ENCODE measurements at places on chromosomes 6 and 20.

- DNase-seq: no peak
Measured at GRCh38 chr20:31515775-31516107, 1.5 kb downstream of the HM13 start.

GRCh38 chr6:84652356-84653026, 111.9 kb downstream of the TBX18 start:
- DNase-seq: peak; percentile 68

GRCh38 chr6:108417027-108417426, 122.2 kb downstream of the AFG1L start:
- no peak for DNase-seq

DNA sequence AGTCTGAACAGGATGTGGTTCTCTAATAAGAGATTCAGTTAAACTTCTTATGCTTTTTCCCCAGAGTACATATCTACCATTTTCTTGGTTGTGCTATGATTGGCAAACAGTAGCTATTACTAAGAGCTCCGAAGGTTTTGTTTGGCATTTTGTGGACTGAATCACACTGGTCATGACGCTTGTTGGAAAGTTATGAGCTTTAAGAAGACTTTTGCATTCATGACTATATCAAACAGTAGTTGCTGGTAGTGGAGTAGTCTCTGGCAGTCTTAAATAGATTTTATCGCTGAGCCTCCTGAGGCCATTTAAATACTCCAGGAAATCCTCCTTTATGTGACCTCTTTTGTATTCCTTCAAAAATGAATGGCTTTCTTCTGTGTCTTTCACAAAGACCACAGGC, 40.8 kb downstream of the CCDC170 start:
- DNase-seq: no peak

DNA sequence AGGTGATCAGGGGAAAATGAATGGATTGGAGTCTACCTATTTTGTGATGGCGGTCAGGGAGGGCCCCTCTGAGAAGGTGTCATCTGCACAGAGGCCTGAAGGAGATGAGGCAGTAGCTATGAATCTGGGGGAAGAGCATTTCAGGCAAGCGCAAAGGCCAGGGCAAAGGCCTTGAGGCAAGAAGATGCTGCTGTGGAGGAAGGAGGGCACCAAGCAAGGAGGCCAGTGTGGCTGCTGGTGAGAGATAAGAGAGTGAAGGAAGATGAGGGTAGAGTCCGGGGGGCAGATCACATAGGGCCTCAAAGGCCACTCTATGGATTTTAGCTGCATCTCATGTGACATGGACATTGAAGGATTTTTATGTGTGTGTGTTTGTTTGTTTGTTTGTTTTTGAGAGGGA, 20.6 kb upstream of the CSNK2A1 start:
- DNase-seq: no peak

DNA sequence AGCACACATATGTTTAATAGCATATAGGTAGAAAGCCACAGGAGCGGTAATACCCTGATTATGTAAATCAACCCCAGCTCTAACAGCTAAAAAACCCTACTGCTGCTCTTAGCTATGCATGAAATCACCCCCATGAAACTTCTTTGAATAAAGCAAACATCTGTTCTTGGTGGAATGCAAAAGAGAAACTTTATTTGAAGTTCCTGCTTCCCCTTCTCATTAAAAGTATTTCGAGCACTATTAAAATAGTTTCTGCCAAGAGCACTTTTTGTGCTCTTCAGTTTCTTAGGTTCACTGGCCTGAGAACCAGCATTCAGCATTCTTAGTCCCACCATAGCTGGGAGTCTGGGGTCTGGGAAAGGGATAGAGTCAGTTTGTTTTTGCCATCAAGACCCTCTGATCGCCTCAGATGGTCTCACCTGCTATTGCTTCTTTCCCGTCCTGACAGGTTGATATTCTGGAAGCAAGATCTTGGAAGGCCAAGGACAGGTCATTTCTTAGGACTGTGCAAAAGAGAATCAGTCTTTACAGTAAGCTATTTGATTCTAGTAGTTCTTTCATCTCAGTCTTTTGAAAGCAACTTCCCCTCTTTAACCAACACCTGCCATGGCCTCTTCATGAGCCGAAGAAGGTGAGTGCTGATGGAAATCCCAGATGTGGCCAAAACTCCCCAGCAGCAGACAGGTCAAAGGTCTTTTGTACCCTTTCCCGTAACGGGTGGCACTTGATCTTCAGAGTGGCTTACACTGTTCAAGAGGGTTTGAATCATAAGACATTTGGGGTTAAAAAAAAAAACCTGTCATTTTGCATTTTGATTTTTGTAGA, 76.5 kb upstream of the TMEM170B start:
- no peak for DNase-seq

DNA sequence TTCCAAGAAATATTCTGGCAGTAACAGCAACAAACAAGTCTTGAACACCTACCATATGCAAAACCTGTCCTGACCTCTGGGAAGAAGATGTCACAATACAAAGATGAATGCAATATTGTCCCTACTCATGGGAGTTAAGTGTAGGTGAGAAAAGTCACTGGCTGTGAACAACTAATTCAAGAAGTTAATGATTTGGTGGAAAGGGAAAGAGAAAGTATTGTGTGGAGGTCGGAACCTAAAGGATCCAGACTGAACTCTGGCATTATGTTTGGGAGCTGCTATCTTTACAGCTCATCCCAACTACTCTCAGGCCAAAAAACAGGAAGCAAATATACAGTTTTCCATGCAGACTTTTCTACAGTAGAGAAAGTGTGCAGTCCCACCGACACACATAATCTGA, 285.3 kb upstream of the PRDM1 start:
- DNase-seq: no peak

GRCh38 chr6:137313928-137314855, 95.0 kb upstream of the IFNGR1 start:
- peak; percentile 76 for DNase-seq

DNA sequence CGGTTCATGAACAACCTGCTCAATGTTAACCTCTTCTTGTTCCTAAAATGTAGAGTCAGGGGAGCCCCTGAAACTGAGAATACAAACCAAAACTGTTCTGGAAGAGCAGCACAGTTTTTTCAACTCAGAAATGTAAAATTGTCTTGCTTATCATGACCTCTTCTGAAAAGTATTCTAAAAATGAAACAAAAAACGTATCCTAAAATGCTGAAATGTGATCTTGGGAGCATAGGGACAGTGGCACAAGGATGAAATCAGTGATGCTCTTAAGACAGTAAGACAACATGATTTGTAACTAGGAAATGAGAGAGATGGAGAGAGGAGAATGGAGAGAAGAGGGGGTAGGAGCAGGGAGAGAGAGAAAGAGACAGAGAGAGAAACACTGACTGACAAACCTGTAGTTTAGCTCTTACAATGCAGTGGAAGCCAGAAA, 27.5 kb downstream of the NCOA7 start:
- DNase-seq: no peak

GRCh38 chr6:42050297-42051267, at the start of gene TAF8:
Gene TAF8, plus strand, starts transcription at chr6:42050524. Its CDS starts 18 bp downstream, at chr6:42050542.
- DNase-seq: peak; percentile 93

- no peak for DNase-seq
Measured at GRCh38 chr6:55822815-55823214, 52.6 kb downstream of the BMP5 start.

GRCh38 chr6:114334237-114334636, 8.6 kb downstream of the HS3ST5 start:
- no peak for DNase-seq

Measured in MCF 10A (cell line).